ENCODE measurements at places on chromosomes 12 and 14. TPM values are rescaled to one million over a fixed set of nuclear protein-coding genes. Genes with fewer than 3 reads are reported as not detected.
A peak's percentile ranks its signal among the peaks of the same experiment; 100 is the strongest.

KLHDC1 gene
- total RNA-seq: 10.8 TPM

PTPRB gene
- total RNA-seq: 39.0 TPM

RD3L gene
- not detected for total RNA-seq

KLRG1 gene
- 5.9 TPM for total RNA-seq

RBP5 gene
- 0.71 TPM for total RNA-seq

KRT83 gene
- not detected for total RNA-seq

DNA sequence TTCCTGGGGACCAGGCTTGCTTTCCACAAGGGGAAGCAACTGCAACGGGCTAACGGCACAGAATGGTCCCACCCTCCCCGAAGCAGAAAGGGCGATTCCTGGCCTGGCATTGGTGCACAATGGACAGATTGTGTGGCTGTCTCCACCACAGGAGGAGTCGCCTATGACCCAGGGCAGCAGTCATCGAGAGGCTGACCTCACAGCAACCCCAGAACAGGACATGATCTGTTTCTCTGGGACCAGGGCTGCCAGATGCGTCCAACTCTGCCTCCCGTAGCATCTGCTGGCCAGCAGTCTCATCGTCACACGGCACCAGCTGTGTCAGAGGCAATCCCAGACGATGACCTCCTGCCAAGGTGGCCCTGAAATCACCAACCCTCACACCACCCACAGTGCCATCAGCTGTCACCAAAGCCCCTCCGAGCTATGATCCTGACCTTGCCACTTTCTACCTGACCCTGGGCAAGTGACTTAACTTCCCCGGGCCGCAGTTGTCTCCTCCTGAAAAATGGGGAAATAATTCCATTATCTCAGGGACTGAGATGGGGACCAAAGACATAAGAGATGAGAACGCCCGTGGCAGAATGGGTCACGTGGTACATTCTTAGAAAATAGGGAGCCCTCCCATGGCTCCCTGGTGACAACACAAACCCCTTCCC lies 86.7 kb downstream of the CHGA start:
- no peak for DNase-seq
- H3K27ac ChIP-seq: no peak overlapping the region
- no peak overlapping the region for H3K4me3 ChIP-seq
- H3K27me3 ChIP-seq: no peaks in the 10 kb centered on the region
- H3K4me1 ChIP-seq: peaks cover 62% of the 10 kb centered on the region

DNA sequence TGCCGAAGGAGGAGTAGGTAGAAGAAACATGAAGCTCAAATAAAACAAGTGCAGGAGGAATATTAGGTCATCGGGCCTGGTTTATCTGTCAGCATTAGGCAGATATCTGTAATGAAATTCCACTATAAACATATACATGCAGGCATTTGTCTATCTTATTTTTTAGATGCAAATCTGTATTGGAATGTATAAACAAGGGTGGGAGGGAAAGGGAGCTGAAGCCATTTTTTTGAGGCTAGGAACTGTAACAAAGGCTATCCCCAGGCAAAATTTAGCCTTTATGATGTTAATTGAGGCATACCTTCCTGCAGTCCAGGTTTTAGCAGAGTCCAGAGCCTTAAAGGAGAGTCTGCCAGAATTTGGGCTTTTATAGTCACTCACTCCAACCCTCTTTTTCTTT lies 72.5 kb downstream of the PHLDA1 start:
- H3K4me3 ChIP-seq: no peak overlapping the region
- no peak overlapping the region for H3K27ac ChIP-seq

- H3K27me3 ChIP-seq: no peaks in the 10 kb centered on the region
- H3K4me3 ChIP-seq: no peak overlapping the region
- no peaks in the 10 kb centered on the region for H3K36me3 ChIP-seq
- H3K27ac ChIP-seq: peak overlapping the region; percentile 87
These were observed 134.2 kb downstream of the TMEM30B start for GRCh38 chr14:61146899-61147298.

GRCh38 chr12:4005851-4006430 lies 132.7 kb upstream of the PARP11 start:
- H3K4me3 ChIP-seq: no peak overlapping the region
- no peaks in the 10 kb centered on the region for H3K36me3 ChIP-seq
- no peaks in the 10 kb centered on the region for H3K4me1 ChIP-seq
- H3K27me3 ChIP-seq: no peaks in the 10 kb centered on the region

GRCh38 chr14:99681832-99682148 lies 2.3 kb upstream of the CYP46A1 start:
- H3K36me3 ChIP-seq: no peaks in the 10 kb centered on the region
- no peak overlapping the region for H3K27ac ChIP-seq
- no peaks in the 10 kb centered on the region for H3K27me3 ChIP-seq
- H3K4me1 ChIP-seq: peaks cover 12% of the 10 kb centered on the region

GRCh38 chr14:45610318-45610717 lies 357.3 kb upstream of the MIS18BP1 start:
- H3K27me3 ChIP-seq: no peaks in the 10 kb centered on the region
- no peak overlapping the region for H3K27ac ChIP-seq
- H3K4me3 ChIP-seq: no peak overlapping the region
- no peaks in the 10 kb centered on the region for H3K36me3 ChIP-seq

GRCh38 chr12:46208370-46208769 lies 60.5 kb downstream of the SLC38A1 start:
- H3K4me3 ChIP-seq: no peak overlapping the region
- no peak overlapping the region for H3K27ac ChIP-seq
- peaks cover 2% of the 10 kb centered on the region for H3K36me3 ChIP-seq

- no peak overlapping the region for H3K27ac ChIP-seq
- DNase-seq: no peak
These were observed 27.7 kb upstream of the PEX5 start for GRCh38 chr12:7161811-7162210.

- H3K4me1 ChIP-seq: no peaks in the 10 kb centered on the region
- DNase-seq: no peak
- H3K4me3 ChIP-seq: no peak overlapping the region
- no peak overlapping the region for H3K27ac ChIP-seq
- no peaks in the 10 kb centered on the region for H3K27me3 ChIP-seq
These were observed 84.1 kb downstream of the FBXL14 start for GRCh38 chr12:1510056-1510812.

DNA sequence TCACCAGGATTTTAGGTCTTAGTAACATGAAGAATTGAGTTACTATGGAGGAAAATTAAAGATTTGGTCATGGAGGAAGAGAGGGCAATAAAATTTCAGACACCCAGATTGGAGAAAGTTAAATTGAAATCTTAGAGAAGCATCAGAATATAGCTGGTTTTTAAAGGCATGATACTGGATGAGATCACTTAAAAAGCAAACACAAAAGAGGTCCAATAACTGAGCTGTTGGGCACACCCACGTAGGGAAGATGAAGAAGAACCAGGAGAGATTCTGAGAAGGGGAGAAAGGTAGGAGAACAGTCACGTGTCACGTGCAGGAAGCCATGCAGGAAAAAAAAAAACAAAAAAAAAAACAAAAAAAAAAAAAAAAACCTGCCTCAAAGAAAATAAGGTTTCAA lies 18.8 kb downstream of the CAPS2 start:
- H3K4me3 ChIP-seq: no peak overlapping the region
- peaks cover 6% of the 10 kb centered on the region for H3K36me3 ChIP-seq
- H3K4me1 ChIP-seq: no peaks in the 10 kb centered on the region
- H3K27me3 ChIP-seq: no peaks in the 10 kb centered on the region
- DNase-seq: no peak

- no peaks in the 10 kb centered on the region for H3K36me3 ChIP-seq
- peaks cover 43% of the 10 kb centered on the region for H3K4me1 ChIP-seq
- no peak for DNase-seq
- no peaks in the 10 kb centered on the region for H3K27me3 ChIP-seq
- H3K27ac ChIP-seq: peak overlapping the region; percentile 95
These were observed 26.0 kb downstream of the DCP1B start for GRCh38 chr12:1978078-1978862.
